ENCODE measurements at places on chromosomes 3 and 15.

DNA sequence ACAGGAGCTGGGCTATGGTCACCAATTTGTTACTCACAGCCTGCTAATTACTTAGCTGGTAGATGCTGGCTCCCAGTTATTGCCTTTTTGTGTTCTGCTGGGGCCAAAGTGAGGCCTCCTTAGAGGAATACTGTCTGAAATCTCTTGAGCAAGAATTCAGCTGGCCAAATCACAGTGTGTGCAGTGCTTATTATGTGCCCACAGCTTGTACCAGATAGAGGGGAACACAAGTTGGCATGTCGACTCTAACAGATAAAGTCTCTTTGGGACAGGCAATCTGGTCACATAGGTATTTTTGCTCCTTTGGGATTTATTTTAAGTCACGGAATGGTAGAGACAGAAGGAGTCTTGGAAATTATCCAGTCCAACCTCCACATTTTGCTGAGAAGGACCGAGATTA is 6.3 kb upstream of the TMEM212 start:
- no peak for DNase-seq

DNA sequence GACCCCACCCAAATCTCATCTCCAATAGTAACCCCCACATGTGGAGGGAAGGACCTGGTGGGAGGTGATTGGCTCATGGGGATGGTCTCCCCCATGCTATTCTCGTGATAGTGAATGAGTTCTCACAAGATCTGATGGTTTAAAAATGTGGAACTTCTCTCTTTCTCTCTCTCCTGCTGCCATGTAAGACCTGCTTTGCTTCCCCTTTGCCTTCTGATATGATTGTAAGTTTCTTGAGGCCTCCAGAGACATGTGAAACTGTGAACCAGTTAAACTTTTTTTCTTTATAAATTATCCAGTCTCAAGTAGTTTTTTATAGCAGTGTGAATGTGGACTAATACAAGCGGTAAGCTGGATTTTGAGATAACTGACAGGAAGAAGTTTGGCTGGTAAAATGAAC is 60.3 kb upstream of the MBNL1 start:
- DNase-seq: no peak

- DNase-seq: no peak
These were observed 569.0 kb downstream of the TUSC7 start for GRCh38 chr3:117278424-117279190.

GRCh38 chr3:123706871-123707270 is 122.0 kb upstream of the HACD2 start:
- DNase-seq: no peak

DNA sequence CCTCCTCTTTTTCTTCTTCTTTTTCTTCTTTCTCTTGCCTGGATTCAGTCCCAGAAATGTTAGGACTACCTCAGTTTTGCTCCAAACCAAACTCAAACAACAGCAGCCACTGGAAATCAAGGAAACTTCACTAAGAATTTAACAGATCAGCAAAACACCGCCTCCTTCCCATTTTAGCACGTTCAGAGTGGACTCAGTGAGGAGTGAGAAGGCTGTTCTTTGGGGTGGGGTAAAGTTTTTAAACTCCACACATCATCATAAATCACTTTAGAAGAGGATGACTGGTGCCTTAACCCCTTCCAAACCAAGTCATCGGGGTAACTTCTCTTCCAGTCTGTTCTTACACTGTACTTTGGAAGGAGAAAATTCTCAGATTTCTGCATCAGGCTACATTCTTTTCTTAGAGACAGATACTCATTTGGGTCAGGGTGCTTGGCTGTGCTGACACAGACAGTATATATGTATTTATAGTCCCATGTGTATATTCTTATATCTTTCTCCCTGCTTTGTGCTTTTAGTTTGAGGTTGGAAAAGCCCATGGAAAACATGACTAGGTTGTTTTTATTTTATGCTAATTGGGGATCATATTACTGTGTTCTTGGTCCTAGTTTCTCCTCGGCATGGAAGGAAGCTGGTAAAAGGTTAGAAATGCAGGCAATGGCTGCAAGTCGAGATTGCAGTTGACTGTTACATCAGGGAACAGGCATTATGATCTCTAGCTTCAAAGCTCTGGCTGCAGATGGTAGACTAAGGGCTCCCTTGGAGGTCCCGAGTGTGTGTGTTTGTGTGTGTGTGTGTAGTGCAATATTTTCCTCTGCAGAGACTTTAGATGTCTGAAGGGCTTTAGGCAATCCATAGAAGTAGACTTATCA is at the start of gene CCDC80:
Gene CCDC80, minus strand, starts transcription at position 214 of the 872 bp plus-strand sequence. CDS start 1,238 bp downstream, outside the sequence.
- DNase-seq: no peak

GRCh38 chr3:126070146-126070545 is 13.8 kb downstream of the SLC41A3 start:
- DNase-seq: no peak

- no peak for DNase-seq
These were observed 85.1 kb upstream of the TRA2B start for GRCh38 chr3:186022931-186023330.

- no peak for DNase-seq
These were observed 233.2 kb downstream of the ZBBX start for GRCh38 chr3:167146911-167147310.

GRCh38 chr3:123396171-123397049 is 52.5 kb downstream of the ADCY5 start:
- no peak for DNase-seq

DNA sequence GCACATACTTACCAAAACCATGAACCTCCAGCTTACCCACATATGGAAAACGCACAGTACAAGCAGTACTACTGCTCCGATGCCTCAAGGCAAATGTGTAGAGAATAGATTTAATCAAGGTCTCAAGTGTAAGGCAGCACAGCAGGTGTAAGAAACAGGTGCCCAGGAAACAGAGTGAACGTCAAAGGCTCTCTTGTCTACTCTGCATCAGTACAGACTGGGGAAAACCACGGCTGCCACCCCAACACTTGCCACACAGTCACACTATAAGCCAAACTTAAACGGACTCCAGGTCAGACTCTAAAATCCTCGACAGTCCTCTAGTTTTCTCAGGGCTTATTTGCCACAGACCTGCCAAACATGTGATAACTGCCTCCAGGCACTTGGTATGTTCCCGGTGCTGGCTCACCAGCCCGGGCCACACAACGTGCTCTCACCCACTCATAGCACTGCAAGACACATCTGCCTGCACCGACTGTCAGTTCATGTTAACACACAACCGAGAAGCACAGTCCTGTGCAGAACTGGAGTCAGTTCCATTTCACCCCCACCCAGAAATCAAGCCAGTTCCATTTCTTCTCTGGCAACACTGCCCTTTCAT is 30.6 kb downstream of the ABCC5 start:
- DNase-seq: no peak

DNA sequence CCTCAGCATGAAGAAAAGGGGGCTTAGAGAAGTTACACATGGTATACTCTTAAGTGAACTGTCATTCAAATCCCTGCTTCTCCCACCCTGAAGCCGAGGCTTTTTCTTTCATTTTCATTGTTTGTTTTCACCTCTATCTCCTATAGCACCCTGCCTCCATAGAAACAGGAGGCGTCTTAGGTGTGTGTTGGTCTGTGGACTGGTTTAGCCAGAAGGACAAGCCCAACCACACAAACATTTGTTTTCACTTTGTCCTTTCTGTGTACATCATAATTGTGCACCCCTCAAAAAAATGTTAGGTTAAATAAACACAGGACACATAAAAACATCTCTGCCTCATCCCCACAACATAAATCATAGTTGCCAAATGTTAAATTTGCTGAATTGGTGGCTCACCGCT is 73.3 kb upstream of the UBE2E2 start:
- DNase-seq: no peak

- no peak for DNase-seq
These were observed 27.1 kb downstream of the RTP3 start for GRCh38 chr3:46524832-46525231.

DNA sequence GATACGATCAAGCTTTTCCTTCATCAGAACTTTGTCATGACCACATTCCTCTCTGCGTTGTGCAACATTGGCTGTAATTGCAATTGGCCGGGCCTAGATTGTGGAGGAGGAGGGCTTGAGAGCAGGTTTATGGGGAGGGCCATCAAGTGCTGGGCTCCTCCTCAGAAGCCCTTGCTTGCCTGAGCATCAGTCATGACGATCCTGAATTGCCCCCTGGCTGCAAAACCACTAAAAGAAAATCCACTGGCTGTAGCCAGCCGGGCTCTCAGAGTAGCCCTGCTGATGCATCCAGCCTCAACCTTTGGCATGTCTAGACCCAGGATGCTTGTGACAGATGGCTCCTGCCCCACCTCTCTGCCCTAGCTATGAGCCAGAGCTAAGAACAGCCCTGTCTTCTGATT is 13.4 kb upstream of the TRH start:
- no peak for DNase-seq

GRCh38 chr3:51637941-51638471 is 33.0 kb upstream of the TEX264 start:
- no peak for DNase-seq

- peak; percentile 51 for DNase-seq
These were observed 753 bp downstream of the ITGB5 start for GRCh38 chr3:124886168-124887056.

DNA sequence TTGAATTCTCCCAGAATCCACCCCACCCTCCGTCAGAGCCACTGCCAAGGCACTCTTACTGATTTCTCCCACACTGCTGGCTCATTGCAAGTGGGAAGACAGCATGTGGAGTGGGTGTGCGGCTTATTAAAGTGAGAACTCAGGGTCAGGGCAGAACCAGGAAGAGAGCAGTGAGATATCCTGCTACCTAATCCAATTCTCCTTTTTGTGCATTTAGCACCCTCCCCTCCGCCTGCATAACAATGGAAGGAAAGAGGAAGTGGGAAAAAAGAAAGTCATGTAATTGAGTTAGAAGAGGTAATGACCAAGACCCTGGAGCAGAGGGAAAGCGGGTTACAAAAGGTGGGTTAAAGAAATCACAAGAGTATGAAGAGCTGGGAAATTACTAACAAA is 27.8 kb upstream of the PIK3CB start:
- DNase-seq: no peak

- DNase-seq: no peak
These were observed 94.7 kb downstream of the PDZRN3 start for GRCh38 chr3:73530022-73530396.

DNA sequence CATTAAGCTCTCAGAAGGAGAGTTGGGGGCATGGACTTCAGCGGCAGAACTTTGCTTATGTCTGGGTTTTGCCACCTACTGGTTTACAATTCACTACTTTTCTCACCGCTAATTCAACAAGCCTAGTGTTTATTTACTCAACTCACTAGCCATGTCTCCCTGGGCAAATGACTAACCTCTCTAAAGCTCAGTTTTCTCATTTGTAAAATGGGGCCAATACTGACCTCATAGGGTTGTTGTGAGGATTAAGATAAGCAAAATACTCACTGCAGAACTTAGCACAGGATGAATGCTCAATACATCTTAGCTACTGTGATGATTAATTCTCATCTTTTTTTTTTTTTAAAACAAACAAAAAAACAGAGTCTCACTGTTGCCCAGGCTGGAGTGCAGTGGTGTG is 106.3 kb downstream of the CADPS start:
- no peak for DNase-seq

DNA sequence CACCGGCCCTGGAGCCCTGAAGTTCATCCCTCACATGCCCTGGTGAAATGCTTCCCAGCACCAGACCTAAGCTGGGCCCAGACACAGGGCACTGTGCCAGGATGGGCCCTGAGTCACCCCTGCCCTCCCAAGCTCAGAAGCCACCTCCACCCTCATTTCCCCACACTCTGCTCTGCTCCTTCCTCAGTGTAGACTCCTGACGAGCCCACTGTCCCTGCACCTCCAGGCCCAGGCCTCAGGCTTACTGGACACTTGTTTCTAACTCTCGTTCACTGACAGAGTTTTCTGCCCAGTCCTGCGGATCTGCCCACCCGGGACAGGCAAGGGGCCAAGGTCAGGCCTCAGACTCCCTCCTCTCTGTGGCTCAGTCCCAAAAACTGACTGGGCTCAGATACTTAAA is 112.6 kb upstream of the RNF7 start:
- no peak for DNase-seq

- no peak for DNase-seq
These were observed 452.8 kb downstream of the FHIT start for GRCh38 chr3:60798456-60798855.

DNA sequence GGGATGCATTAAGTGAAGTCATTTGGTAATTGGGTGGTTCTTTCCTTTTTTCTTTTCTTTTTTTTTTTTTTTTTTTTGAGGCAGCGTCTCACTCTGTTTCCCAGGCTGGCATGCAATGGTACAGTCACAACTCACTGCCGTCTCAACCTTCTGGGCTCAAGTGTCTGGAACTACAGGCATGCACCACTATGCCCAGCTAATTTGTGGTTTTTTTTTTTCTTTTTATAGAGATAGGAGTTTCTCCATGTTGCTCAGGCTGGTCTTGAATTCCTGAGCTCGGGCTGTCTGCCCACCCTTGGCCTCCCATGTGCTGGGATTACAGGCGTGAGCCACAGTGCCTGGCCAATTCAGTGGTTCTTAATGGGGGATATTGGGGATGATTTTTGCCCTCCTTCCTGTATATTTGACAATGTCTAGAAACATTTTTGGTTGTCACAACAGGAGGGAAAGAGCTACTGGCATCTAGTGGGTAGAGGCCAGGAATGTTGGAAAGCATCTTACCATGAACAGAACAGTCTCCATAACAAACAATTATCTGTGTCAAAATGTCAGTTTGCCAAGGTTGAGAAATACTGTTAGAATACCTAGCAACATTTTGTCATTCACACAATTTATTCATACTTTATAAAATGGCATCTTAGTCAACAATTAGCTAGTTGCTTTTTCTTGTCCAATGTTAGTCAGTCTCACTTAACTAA is 79.4 kb upstream of the CNTN3 start:
- no peak for DNase-seq

DNA sequence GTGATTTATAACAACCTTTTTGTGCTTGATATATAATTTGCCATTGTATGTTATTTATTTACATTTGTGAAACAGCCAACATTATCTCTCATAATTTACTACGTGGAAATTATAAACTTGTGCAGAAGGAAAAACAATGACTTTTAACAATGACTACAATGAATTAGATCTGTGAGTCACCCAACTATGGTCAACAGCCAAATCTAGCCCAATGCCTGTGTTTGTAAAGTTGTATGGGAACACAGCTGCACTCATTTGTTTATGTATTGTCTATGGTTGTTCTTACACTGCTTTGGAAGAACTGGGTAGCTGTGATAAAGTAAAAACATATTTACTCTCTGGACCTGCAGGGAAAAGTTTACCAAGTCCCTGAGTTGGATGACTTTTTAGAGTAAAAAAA is 110.4 kb downstream of the OTOL1 start:
- no peak for DNase-seq

- DNase-seq: no peak
These were observed 12.8 kb upstream of the MTMR10 start for GRCh38 chr15:31004220-31004733.
